ENCODE measurements at places on chromosomes 16 and 17.
A peak's percentile ranks its signal among the peaks of the same experiment; 100 is the strongest.

DNA sequence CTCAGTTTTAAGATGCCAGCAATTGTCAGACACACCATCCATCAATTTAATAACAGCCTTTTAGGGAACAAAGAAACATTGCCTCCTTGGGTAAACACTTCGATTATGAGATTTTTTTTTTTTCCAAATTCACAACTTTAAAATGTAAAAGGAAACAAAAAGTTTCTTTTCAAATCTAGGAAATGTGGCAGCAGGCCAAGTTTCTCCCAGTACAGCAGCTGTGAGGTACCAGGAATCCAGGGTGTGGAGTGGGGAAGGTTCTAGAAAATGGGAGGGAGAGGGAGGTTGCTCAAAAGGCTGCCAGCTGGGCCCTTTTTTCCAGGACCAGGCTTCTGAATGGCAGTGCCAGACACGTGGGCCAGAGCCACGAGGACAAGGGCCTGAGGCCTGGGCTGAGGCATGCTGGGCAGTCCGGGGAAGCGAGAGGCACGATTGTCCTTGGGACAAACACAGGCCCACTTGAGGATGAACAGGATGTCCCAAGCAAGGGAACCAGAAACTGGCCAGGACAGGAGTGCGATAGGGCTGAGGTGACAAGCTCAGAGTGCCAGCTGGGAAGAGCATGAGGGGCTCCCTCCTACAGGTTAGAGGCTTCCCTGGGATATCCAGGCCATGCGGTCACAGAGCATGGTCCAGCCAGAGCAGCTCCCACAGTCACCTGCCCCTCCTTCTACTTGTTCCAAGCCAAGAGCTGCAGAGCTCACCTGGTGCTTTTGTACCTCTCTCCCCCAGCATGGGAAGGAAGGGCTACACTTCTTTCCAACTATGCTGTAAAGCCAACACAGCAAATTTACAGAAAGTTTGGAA is 215.1 kb downstream of the KATNIP start:
- DNase-seq = no peak

DNA sequence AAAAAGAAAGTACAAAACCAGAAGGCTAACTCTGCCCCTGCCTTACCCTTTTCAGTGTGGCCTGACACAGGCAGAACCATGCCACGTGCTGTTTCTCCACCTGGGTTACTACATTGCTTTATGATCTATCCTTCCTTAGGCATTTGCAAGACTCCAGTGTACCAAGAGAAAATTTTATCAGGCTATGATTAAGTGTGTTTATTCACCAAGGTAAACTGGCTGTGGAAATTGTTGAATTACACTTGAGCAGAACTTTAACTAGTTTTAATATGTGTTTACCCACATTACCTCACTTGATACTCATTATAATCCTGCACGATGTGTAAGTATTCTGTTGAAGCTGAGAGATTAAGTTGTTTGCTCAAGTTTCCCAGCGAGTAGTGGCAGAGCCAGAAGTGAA is 129.7 kb upstream of the MYOCD start:
- no peak for DNase-seq

GRCh38 chr16:82178352-82178751 is 8.3 kb upstream of the MPHOSPH6 start:
- DNase-seq = no peak

GRCh38 chr17:41307647-41308046 is 1.5 kb downstream of the KRTAP16-1 start:
- no peak for DNase-seq

DNA sequence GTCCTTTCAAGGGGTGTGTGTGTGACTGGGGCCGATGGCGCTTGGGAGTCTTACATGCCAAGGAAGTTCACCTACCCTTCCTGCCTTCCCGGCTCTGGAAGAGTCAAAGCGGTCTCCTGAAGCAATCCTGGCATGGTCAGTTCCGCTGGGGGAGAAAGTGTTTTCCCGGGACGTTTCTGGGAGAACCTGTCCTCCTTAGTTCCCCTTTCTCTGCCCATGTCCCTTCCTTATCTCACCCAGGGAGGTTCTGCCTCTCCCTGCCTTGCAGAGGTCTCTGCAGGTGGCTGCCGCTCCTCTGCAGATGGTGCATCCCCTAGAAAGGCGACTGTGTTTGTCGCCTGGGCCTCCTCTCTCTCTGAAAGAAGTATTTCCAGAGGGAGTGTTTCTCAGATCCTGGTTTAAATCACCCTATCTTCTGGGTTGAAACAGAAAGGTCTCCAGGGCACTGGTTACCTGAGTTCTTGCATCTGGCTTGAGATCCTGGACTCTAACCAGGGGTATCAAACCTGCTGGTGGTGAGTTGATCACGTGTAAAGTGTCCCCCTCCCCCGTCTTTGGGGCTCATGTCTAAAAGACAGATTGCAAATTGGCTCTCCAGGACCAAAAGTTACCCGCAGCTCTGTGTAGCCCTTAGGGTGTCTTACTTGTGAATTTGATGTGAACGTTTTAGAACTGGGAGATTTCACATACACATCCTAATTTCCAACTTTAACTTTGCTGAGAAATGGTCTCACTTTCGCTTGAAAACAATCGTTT is 1.9 kb downstream of the PRKCB start:
- DNase-seq = no peak

- DNase-seq = no peak
Measured at GRCh38 chr16:22672830-22673210, 141.1 kb upstream of the HS3ST2 start.

GRCh38 chr16:72125635-72126428 is 32.2 kb downstream of the DHX38 start:
- DNase-seq = no peak

DNA sequence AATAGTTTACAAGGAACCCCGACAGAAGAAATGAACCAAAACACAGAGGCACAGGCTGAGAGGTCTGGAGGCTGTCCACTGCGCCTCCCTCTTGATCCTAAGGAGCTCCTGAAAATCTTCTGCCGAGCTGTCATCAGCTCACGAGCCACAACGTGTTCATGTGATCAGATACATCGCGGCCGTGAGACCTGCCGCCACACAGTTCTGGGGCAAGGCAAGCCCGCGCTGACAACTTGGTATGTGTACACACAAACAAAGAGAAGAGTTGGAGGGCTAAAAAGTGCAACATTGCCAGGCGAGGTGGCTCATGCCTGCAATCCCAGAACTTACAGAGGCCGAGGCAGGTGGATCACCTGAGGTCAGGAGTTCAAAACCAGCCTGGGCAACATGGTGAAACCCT is 7.6 kb downstream of the EXOC7 start:
- DNase-seq = no peak

DNA sequence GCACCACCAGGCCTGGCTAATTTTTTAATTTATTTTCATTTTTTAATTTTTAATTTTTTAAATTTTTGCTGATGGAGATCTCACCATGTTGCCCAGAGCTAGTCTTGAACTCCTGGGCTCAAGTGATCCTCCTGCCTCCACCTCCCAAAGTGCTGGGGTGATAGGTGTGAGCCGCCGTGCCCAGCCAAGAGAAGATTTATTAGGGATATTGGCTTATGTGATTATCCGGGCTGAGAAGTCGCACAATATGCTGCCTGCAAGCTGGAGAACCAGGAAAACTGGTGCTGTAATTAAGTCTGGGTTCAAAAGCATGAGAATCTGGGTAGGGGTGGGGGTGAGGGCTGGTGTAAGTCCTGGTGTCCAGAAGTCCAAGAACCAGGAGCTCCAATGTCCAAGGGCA is 2.5 kb upstream of the C16orf90 start:
- no peak for DNase-seq

GRCh38 chr16:10121897-10122425 is 60.3 kb downstream of the GRIN2A start:
- DNase-seq = no peak

- no peak for DNase-seq
Measured at GRCh38 chr17:57275071-57275764, 18.9 kb downstream of the MSI2 start.

DNA sequence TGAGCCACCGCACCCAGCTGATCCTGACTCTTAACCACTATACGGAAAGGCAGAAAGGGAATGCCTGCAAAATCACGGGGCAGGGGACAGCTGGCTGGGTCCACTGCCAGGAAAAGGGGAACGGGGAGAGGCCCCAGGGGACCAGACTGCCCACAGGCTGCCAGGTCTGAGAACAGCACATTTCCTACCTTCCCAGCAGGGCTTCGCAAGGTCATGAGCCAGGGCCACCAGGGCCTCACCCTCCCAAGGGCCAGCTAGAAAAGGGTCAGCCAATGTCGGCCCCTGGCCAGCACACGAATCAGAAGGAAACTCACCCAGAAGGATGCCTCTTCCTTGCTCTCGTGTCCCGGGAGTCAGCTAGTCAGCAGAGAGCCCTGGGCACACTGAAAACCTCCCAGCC is 118.4 kb downstream of the ZNF423 start:
- no peak for DNase-seq

GRCh38 chr16:19113577-19114358 is at the start of gene ITPRIPL2:
TSS of gene ITPRIPL2 (plus strand) at chr16:19113964. CDS start at chr16:19114462, 498 bp downstream.
- peak; percentile 85 for DNase-seq

- DNase-seq = no peak
Measured at GRCh38 chr17:2948721-2949468, 114.5 kb downstream of the OR1D5 start.

- no peak for DNase-seq
Measured at GRCh38 chr16:80104401-80104800, 436.4 kb upstream of the DYNLRB2 start.

GRCh38 chr16:49631187-49632041 is 224.5 kb downstream of the ZNF423 start:
- DNase-seq = peak; percentile 77

DNA sequence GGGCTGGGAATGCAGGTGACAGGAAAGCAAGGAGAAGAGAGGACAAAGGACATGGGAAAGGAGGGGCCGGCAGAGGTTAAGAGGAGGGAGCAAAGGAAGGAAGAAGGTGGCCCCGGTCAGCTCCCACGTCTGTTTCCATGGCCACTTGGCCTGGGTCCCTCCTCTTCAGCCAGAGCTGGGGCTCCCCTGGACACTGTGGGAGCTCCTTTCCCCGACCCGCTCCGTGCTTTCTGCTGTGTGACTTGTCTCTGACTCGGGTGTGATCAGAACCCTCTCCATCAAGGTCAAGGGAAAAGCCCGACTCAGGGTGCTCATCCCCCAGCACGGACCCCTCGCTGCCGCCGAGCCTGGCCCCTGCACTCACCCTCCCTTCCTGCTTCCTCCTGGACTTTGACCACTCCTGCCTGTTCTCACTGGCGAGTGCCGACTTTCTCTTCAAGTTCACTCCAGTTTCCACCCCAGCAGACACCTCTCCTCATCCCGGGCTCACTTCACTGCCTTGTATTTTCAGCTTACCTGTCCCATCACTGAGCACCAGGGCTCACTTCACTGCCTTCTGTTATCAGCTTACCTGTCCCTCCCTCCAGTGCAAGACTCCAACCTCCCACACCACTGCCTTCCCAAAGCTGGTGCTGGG is 61.2 kb downstream of the MEAK7 start:
- no peak for DNase-seq

- no peak for DNase-seq
Measured at GRCh38 chr16:79411805-79412204, 188.7 kb downstream of the MAF start.

DNA sequence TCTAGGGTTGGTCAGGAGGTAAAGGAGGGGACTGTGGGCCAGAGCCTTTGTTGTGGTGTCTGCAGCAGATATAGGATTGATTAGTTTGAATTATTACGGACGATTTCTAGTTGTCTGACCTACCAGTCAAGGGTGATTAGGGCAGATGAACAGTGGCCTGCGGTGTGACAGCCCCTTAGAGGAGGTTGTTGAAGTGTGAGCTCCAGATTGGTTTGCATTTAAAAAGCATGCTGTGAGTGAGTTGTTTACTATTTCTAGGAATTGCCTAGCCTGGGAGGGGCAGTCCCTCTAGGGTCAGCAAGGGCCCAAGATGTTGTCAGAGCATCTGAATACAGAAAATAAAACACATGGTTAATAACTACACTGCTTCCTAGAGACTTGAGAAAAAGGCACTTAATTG is 108.8 kb downstream of the ARHGAP44 start:
- DNase-seq = no peak

DNA sequence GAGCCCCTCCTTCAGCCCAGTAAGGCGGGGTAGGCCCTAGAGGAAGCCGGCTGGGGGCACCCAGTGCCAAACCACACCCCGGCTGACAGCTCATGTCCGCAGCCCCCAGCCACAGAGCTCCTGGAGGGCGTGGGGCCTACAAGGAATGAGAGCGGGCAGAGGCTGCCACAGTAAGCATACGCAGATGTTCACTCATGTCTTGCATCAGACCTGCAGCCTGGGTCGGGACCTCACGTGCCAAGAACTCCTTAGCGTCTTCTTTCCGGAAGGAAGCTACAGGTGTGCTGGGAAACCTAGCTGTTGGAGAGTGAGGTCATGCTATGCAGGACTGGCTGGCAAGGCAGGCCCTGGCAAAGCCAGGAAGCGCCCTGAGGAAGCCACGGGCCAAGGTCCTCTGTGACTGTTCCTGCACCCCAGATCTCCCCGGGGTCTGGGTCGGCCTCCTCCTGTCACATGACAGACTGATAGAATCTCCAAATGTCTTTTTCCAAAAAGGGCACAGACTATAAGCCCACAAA is 1.6 kb downstream of the ZNF598 start:
- no peak for DNase-seq

GRCh38 chr16:71630808-71631207 is 4.8 kb downstream of the MARVELD3 start:
- DNase-seq = no peak

DNA sequence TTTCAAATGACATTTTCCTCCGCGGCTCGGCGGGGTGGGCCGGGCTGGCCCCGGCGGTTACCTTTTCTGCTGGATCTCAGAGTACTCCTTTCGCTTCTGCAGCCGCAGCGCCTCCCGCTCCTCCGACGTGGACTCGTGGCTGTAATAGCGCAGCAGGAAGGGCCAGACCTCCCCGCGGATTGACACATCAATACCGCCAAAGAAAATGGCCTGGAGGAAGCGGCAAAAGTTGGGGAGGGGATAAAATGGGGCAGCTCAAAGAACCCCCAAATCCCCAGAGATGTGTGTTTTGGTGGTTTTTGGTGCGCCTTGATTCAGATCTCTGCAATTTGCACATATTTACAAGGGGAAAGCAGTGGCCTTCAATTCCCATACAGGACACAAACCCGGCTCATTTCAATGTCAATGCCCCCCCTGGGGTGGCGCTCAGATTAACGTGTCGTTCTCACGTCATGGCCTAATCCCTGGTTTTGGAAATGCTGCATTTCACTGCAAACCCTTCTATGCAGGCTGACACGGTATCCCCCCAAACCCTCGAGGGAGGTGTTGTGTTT is 85.9 kb downstream of the TBC1D16 start:
- DNase-seq = no peak

DNA sequence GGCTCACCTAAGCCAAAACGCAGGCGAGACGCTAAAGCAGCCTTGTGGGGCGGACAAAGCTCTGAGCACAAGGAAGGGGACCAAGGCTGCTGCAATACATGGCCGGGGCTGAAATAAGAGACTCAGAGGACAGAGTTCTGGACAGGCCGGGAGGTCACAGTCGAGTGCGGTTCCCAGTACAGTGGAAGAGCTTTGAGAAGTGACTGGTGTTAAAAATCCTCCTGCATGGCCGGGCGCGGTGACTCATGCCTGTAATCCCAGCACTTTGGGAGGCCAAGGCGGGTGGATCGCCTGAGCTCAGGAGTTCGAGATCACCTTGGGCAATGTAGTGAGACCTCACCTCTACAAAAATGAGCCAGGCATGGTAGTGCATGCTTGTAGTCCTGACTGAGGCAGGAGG is 10.5 kb downstream of the TTYH2 start:
- no peak for DNase-seq

All from muscle of back (tissue), 13 donors.